ENCODE measurements at places on chromosomes 2 and 18. TPM values are rescaled to one million over a fixed set of nuclear protein-coding genes. Genes with fewer than 3 reads are reported as not detected.

- H3K4me1 ChIP-seq, result no peaks in the 10 kb centered on the region
- DNase-seq, result no peak
These were observed 84.0 kb downstream of the ZBTB7C start for GRCh38 chr18:48325115-48325665.

DNA sequence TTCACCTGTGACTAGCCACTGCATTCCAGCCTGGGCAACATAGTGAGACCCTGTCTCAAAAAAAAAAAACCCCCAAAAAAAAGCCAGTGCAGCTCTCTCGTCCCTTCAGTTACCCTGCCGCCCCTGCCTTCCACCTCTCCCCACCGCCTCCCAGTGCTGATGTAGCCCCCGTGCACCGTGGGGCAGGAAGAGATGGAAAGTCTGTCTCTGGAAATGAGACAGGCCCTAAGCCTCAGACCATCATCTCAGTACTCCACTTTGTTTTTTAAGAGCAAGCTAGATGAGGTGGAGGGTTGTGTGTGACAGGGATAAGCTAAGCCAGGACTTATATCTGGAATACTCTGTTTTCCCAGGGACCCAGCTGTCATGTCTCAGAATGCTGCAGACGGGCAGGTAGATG lies 32.0 kb downstream of the MERTK start:
- H3K4me1 ChIP-seq, result peaks cover 8% of the 10 kb centered on the region
- peak overlapping the region; percentile 85 for H3K27ac ChIP-seq
- no peaks in the 10 kb centered on the region for H3K27me3 ChIP-seq

GRCh38 chr2:61951881-61952280 lies 46.4 kb downstream of the COMMD1 start:
- H3K36me3 ChIP-seq, result no peaks in the 10 kb centered on the region
- no peak overlapping the region for H3K27ac ChIP-seq
- H3K27me3 ChIP-seq, result no peaks in the 10 kb centered on the region
- no peaks in the 10 kb centered on the region for H3K4me1 ChIP-seq

DNA sequence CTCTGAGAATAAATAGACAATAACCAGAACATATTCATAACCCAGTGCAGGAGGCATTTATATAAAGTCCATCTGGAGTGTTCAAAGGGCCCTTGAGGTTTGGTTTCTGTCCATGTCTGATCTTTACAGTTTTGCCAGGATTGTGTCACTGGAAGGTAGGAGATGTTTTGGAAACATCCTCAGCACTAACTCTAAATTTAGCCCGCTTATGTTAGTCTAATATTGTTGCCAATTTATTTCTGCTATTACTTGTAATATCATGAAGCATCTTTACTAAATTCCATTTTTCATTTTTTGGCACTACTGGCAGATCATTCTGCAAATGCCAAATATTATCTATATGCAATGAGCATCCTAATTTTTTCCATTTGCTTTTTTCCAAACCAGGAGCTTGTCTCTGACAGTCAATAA lies 22.4 kb upstream of the REV1 start:
- H3K36me3 ChIP-seq, result no peaks in the 10 kb centered on the region
- H3K4me1 ChIP-seq, result no peaks in the 10 kb centered on the region
- H3K4me3 ChIP-seq, result no peak overlapping the region
- no peaks in the 10 kb centered on the region for H3K27me3 ChIP-seq
- no peak overlapping the region for H3K27ac ChIP-seq

- H3K4me1 ChIP-seq, result no peaks in the 10 kb centered on the region
- no peak overlapping the region for H3K4me3 ChIP-seq
These were observed 45.2 kb upstream of the MAPRE3 start for GRCh38 chr2:26925100-26925791.

GRCh38 chr2:136874258-136874657 lies 108.9 kb downstream of the THSD7B start:
- DNase-seq, result no peak
- H3K4me3 ChIP-seq, result no peak overlapping the region
- H3K27ac ChIP-seq, result no peak overlapping the region
- H3K4me1 ChIP-seq, result no peaks in the 10 kb centered on the region
- no peaks in the 10 kb centered on the region for H3K36me3 ChIP-seq
- H3K27me3 ChIP-seq, result no peaks in the 10 kb centered on the region

DNA sequence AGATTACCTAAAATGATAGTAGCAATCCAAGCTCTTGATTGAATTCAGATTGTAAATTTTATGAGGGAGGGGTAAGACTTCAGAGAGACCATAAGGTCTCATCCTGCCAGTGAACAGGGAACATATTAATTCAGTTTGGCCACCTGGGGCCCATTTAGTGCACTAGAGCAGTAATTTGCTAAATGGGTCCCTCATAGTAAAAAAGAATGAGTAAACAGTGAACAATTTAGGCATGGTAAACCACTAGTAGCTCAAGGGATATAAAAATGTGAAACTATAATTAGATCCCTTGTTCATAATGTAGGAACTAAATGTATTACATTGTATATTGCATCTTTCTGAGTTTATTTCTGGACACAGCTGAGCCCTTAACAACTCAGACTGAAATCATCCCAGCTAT lies 4.9 kb upstream of the PHLPP1 start:
- H3K36me3 ChIP-seq, result no peaks in the 10 kb centered on the region
- no peaks in the 10 kb centered on the region for H3K27me3 ChIP-seq
- no peak for DNase-seq
- H3K4me1 ChIP-seq, result peaks cover 5% of the 10 kb centered on the region

DNA sequence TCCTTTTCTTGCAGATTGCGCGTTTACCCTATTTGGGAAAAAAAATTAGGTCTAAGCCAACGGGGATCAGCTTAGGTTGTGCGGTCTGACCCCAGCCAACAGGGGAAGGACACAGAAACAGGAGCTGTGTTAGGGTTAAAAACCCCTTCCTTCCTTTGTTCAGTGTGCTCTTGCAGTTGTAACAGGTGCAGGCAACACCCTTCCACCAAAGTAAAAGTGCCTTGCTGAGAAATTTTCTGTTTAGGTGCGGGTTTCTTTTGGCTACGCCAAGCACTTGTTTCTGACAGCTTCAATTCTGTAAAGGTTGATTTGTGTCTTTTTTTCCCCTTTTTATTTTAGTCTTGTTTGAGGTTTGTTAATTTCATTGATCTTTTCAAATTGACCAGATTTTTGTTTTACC lies 92.5 kb downstream of the PTPN4 start:
- no peaks in the 10 kb centered on the region for H3K36me3 ChIP-seq
- H3K4me1 ChIP-seq, result no peaks in the 10 kb centered on the region
- no peaks in the 10 kb centered on the region for H3K27me3 ChIP-seq
- no peak overlapping the region for H3K4me3 ChIP-seq
- DNase-seq, result no peak

GRCh38 chr2:162069267-162069903 lies 4.6 kb downstream of the DPP4 start:
- no peaks in the 10 kb centered on the region for H3K27me3 ChIP-seq
- DNase-seq, result no peak
- H3K27ac ChIP-seq, result no peak overlapping the region

DNA sequence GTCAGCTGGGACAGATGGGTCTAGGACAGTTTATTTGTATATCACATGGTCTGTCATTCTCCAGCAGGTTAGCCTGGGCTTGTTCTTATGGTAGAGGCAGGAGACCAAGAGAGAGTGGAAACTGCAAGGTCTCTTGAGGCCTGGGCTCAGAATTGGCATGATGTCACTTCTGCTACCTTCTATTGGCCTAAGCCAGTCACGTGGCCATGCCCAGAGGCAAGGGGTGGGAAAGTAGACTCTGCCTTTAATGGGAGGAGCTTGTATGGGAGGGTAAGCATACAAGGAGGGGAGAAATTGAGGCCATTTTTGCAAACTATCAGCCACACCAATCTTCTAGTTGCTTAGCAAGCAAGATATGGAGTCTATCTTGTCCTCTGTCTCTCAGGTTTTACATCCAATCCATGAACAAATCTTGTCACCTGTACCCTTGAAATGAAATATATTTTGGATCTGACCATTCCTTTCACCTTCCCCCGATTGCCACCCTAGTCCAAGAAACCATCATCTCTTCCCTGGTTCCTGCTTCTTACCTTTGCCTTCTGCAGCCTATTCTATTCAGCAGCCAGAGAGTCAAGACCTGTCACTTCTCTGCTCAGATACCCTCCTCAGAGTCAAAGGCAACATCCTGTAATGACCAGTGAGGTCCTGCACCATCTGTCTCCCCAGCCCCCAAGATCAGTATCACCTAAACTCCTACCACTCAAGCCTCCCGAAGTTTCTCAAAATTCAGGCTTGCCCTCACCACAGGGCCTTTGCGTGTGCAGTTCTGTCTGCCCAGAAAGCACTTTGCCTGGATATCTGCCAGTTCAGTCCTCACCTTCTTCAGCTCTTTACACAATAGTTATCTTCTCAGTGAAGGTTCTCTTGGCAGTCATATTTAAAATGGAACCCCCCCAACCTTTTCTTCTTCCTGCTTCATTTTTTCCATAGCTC lies 240.0 kb downstream of the LOXHD1 start:
- no peaks in the 10 kb centered on the region for H3K27me3 ChIP-seq
- DNase-seq, result no peak
- peaks cover 33% of the 10 kb centered on the region for H3K4me1 ChIP-seq
- no peak overlapping the region for H3K4me3 ChIP-seq
- no peak overlapping the region for H3K27ac ChIP-seq

- H3K4me1 ChIP-seq, result no peaks in the 10 kb centered on the region
- no peaks in the 10 kb centered on the region for H3K36me3 ChIP-seq
- no peaks in the 10 kb centered on the region for H3K27me3 ChIP-seq
- no peak overlapping the region for H3K27ac ChIP-seq
- no peak overlapping the region for H3K4me3 ChIP-seq
These were observed 50.3 kb upstream of the APCDD1 start for GRCh38 chr18:10404168-10404567.

- H3K36me3 ChIP-seq, result no peaks in the 10 kb centered on the region
- H3K27me3 ChIP-seq, result no peaks in the 10 kb centered on the region
- DNase-seq, result no peak
- no peak overlapping the region for H3K4me3 ChIP-seq
- no peak overlapping the region for H3K27ac ChIP-seq
These were observed 135.4 kb downstream of the PLCL1 start for GRCh38 chr2:197939787-197940186.

DNA sequence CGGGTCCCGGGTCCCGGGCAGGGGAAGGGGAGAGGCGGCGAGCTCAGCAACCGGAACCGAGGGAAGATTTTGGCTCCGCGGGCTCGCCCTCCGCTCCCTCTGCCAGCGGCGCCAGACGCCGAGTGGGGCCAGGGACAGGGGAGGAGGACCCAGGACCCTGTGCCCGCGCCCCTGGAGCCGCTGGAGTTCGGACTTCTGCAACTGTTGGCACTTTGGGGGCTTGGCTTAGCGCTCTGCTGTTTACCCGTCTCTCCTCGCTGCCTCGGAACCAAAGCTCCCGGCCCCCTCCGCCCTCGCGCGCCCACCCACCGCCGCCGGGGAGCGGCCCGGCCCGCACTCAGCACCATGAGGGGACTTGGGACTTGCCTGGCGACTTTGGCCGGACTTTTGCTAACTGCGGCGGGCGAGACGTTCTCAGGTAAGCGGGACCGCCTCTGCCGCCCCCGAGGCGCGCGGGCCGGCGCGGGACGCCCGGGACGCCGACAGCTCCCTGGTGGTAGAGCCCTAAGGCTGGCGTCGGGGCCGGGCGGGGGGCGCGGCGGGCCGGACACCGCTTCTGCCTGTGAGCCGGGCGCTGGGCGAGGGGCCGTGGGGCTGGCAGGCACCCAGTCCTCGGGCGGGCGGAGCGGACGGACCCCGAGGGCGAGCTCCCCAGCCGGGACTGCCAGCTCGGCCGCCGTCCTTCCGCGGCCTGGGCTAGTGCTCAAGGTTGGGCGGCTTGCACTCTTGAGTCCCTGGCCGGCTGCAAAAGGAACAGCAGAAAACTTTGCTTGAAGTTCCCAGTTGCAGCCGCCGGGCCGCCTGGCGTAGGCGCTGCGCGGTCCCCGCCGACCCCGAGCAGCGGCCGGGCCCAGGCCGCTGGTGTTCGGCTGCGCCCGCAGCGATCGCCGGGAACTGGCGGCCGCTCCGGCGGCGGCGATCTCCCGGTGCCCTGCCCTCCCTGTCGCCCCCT lies 634 bp downstream of the PTPRM start:
- H3K4me3 ChIP-seq, result peak overlapping the region; percentile 65
- DNase-seq, result peak; percentile 55
- peak overlapping the region; percentile 87 for H3K27ac ChIP-seq
- H3K36me3 ChIP-seq, result no peaks in the 10 kb centered on the region
- peaks cover 12% of the 10 kb centered on the region for H3K4me1 ChIP-seq

DNA sequence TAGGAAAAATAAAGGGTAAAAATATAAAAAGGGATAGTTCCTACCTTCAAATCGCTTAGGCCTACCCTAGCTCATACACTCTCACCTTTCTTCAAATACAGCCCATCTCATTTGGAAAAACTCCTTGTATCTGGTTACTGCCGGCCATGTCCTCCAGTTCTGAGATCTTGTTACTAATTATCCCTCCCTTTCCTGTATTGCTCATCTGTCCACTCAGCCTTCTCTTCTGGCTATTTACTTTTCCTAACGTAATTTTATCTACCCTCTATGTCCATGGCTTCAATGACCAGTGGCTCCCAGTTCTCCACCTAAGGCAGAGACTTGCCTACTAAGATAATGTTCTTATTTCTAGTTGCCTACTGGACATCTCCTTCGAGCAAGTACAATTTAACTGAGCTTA lies 342.9 kb upstream of the ACVR2A start:
- no peaks in the 10 kb centered on the region for H3K4me1 ChIP-seq
- H3K36me3 ChIP-seq, result no peaks in the 10 kb centered on the region
- no peak overlapping the region for H3K27ac ChIP-seq
- no peaks in the 10 kb centered on the region for H3K27me3 ChIP-seq

GRCh38 chr2:59322005-59322404 lies 1080.9 kb upstream of the FANCL start:
- H3K27me3 ChIP-seq, result no peaks in the 10 kb centered on the region
- no peaks in the 10 kb centered on the region for H3K4me1 ChIP-seq
- H3K27ac ChIP-seq, result no peak overlapping the region
- H3K4me3 ChIP-seq, result no peak overlapping the region
- DNase-seq, result no peak

DNA sequence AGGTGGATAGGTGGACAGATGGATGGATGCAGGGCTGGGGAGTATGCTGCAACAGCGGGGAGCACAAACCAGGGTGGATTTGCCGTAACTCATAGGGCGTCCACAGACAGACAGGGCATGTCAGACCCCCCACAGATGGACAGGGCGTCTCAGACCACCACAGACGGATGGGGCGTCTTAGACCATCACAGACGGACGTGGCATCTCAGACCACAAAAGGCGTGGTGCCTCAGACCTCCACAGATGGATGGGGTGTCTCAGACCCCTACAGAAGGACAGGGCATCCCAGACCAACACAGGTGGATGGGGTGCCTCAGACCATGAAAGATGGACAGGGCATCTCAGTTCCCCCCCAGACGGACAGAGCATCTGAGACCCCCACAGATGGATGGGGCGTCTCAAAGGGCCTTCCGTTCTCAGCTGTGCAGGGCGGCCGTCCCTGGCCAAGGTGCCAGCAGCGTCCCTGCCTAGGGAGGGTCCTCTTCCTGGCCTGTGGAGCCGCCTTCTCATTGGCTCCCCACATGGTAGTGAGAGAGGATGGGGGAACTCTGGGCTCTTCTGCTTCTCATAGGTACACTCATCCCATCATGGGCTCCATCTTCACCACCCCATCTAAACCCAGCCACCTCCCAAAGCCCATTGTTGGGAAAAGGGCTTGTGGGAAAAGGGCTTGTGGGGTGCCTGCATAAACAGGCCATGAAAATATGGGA lies 2.1 kb downstream of the ANKMY1 start:
- H3K27me3 ChIP-seq, result no peaks in the 10 kb centered on the region
- DNase-seq, result no peak
- H3K36me3 ChIP-seq, result no peaks in the 10 kb centered on the region
- peaks cover 27% of the 10 kb centered on the region for H3K4me1 ChIP-seq

GRCh38 chr2:240269380-240269779 lies 128.9 kb upstream of the OTOS start:
- no peak for DNase-seq
- peaks cover 2% of the 10 kb centered on the region for H3K27me3 ChIP-seq
- H3K27ac ChIP-seq, result no peak overlapping the region
- no peaks in the 10 kb centered on the region for H3K4me1 ChIP-seq

UXS1 gene
- 10.6 TPM for polyA plus RNA-seq

CHST9 gene
- 1.1 TPM for polyA plus RNA-seq

CTNNA2 gene
- polyA plus RNA-seq, result not detected
